ENCODE measurements at places on chromosomes 3 and 15. TPM values are rescaled to one million over a fixed set of nuclear protein-coding genes. Genes with fewer than 3 reads are reported as not detected.
A peak's percentile ranks its signal among the peaks of the same experiment; 100 is the strongest.

- DNase-seq = peak; percentile 80
Observed at GRCh38 chr3:28103861-28104260, 137.6 kb upstream of the CMC1 start.

DNA sequence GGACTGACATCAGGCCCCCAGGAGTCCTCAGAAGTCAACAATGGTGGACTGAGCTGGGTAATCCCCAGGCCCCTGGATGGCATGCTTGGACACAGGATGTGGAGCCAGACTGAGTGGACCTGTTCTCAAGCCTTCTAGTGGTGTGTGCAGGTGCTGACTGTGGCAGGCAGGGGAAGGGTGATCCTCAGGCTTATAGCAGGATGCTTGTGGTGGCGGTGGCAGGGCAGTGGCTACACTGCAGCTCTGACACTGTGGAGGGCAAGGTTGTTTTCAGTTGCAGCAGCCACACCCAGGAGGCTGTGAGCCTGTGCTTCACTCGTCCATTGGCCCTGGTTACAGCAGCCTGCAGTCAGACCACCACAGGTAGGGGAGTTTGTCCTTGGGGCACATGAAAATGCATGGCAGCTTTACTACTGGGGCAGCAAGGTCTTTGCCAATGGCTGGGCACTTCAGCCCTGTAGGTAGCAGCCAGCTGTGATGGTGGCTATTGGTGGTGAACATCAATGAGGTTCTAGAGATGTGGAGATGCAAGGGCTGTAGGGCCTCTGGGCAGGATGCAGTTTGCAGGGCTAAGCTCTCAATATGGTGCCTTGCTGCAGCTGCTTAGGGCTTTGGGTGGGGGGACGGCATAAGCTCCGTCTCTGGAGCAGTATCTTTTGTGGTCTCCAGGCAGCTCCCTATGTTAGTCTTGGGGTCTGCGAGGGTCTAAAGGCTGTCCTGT lies 17.5 kb upstream of the MYO5A start:
- DNase-seq = no peak

DNA sequence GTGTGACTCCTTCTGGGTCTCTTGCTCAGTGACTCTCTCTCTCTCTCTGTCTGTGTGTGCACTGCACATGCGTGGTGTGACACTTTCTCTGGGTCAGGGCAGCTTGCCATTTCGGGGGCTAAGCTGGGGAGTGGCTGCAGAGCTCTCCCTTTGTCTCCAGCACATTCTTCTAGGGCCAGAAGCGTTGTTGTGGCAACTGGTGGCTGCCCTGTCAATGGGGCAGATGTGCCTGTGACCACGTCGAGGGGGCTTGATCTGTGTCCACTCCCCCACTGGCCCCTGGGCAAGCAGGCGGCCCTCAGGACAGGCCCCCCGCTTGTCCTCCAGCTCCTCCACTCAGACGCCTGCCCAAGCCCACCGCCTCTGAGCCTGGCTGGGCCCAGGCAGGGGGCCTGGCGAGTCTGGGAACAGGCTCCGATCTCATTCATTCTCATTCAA lies 67.8 kb downstream of the WNT7A start:
- peak; percentile 40 for DNase-seq

GRCh38 chr3:16254916-16255315 lies 9.8 kb downstream of the DPH3 start:
- DNase-seq = no peak

- DNase-seq = peak; percentile 58
Observed at GRCh38 chr15:89370120-89370977, 35.7 kb upstream of the POLG start.

DNA sequence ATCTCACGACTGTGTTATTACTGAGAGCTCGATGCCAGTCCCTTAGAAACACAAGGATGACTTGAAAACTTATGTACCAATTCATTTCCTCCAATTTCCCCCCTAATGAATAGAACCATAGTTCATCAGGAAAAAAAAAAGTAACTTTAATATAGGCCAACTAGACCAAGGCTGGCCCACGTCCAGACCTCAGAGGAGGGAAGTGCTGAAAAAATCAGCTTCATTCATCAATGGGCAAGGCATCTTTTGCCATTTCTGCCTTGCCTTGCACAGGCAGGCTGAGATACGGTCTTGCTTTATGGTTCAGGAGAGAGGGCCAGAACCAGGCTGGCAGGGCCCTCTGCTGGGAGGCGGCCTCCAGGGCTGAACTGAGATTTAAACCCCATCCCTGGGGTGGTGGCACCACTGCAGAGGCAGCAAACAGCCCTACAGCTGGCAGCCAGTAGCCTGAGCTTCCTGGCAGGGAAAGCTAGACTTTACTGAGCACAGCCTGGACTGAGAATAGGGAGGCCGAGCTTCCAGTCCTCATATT lies 104.1 kb upstream of the TNFAIP8L3 start:
- DNase-seq = no peak

GRCh38 chr3:102614585-102614984 lies 179.8 kb downstream of the ZPLD1 start:
- no peak for DNase-seq

GRCh38 chr3:15345608-15346137 lies 13.3 kb upstream of the SH3BP5 start:
- DNase-seq = no peak

- DNase-seq = no peak
Observed at GRCh38 chr3:134325061-134325705, 49.1 kb downstream of the AMOTL2 start.

DNA sequence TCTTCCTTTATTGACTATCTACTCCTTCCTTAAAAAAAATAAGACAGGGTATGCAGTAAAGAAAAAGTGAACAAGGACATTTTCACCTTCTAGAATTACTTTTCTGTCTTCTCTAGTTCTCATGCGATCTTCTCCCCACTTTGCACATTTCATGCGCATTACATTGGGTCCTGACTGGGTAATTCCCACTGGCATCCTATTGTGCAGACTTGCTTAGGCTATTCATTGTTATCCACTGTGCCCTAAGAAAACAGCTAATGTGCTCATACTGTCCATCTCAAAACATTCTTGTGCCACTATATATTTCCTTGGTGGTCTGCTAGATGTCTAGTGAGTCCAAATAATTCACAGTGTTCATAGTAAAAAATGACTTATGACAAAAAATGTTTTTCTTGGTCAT lies 447.4 kb upstream of the ROBO1 start:
- no peak for DNase-seq

DNA sequence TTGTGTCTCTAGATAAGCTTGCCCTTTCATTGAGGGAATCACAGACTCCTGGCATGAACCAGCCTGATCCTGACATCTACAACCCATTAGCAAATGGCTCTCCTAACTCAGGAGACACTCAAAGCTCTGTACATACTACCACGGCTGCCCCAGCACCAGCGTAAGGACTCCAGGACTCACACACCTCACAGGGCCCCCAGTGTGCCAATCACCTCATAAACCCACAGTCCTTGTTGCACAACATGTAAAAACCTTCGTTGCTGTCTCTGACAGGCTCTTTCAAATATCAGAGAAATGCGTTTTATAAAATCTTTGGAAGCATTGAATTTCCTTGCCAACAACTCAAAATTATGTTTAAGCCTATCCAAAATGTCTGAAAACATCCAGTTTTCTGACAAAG lies 7.3 kb downstream of the FYCO1 start:
- no peak for DNase-seq

- no peak for DNase-seq
Observed at GRCh38 chr3:188531210-188531609, 377.3 kb downstream of the LPP start.

DNA sequence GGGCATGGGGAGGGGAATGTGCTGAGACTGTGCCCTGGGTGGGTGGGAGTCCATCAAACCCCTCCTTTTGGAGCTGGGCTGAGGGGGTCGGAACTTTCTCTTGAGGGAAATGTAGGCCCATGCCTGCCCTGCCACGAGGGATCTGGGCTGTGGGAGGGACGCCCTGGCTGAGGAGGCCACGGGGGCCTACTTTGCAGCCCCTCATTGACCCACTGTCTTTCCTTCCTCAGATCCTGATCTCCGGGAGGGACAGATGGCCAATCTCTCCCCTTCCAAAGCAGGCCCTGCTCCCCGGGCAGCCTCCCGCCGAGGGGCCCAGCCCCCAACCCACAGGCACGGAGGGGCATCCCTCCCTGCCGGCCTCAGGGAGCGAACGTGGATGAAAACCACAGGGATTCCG lies 25.3 kb downstream of the LOXL1 start:
- no peak for DNase-seq

GRCh38 chr3:175798326-175798725 lies 939.2 kb downstream of the NAALADL2 start:
- DNase-seq = no peak

GRCh38 chr3:195164573-195165264 lies 106.2 kb downstream of the XXYLT1 start:
- no peak for DNase-seq

DNA sequence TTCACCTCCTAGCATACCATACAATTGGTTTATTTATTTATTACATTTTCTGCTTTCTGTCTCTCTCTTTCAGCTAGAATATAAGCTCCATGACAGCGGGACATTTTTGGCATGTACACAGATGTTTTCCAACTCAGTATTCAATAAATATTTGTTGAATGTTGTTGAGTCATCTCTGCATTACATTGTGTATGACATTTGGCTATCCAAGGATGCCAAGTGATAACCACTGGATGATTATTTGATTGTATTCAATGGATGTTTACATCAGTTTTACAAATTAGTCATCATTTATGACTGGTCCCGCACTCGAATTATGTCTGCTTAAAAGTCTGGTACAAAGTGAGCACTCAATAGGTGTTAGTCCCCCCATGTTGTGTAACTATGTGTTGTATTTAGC lies 49.5 kb upstream of the STXBP5L start:
- DNase-seq = no peak

DNA sequence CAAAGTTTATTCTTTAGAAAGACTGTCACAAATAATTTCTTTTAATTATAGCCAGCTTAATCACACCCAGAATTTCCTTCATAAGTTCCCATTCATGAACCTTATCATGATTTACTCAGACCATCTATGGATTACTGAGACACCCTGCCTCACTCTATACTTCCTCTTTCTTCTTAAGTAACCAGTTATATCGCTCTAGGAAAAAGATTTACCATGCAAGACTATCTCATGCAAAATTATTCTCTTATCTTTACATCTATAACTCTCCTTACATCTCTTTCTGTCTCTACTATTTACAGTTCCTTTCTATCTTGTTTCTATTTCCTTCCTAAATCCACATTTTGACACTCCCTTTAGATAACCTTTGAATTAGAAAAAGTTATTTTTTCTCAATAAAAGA lies 316.8 kb downstream of the POLQ start:
- DNase-seq = no peak

GRCh38 chr15:47542312-47542989 lies 174.9 kb upstream of the SEMA6D start:
- DNase-seq = no peak

- DNase-seq = no peak
Observed at GRCh38 chr3:150751781-150752263, 11.1 kb downstream of the SIAH2 start.

GRCh38 chr3:51953445-51953844 lies 1.7 kb upstream of the GPR62 start:
- DNase-seq = no peak

- no peak for DNase-seq
Observed at GRCh38 chr15:38075466-38075865, 141.0 kb downstream of the TMCO5A start.

DNA sequence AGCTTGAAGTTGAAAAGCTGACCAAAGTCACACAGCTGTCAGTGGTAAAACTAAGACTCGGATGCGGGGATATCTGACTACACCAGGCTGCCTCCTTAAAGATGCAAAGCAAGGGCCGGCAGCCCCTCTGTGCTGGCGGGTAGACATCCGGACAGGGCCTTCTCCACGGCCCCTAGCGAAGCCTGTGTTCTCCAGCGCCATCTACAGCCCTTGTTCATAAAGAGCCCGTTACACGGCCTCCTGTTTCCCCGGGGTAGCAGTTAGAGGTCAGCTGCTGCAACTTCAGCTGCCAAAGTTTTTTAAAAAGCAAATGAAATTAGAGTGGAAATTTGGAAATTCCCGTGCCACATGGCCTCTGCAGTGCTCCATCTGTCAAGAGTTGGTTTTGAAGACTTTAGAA lies 383.0 kb downstream of the TBL1XR1 start:
- no peak for DNase-seq

DNA sequence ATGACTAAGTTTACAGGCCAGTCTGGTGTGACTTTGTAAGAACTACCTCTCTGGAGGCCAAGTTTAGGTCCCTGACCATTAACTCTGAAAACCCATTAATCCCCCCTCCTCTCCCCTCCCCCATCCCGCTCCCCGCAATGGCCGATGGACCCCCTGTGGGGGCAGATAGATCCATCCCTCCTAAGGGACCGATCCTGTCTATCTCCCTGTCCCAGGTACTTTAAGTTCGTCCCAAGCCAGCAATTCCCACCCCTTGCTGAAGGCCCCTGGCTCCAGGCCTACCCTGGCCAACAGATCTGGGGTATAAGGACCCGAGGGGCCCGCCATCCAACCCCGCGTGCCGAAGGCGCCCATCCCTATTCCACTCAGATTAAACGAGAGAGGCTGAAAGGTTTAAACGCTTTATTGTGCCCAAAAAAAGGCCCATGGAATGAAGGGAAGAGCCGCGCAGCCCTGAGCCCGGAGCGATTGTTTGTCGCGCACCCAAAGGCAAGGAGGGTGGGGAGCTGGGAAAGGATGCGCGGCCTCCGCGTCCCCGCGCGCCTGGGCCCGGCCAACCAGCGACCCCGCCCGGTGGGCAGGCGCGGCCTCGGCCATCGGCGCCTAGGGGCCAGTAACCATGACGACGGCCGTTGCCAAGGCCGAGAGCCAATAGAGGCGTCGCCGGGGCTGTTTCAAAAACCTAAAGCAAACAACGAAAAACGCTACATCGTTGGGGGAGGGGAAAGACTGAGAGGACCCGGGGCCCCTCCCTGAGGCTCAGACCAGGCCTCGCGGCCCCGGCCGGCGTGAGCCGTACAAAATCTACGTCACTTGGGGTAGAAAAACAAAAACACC lies 35.9 kb downstream of the HMCES start:
- DNase-seq = peak; percentile 91

DNA sequence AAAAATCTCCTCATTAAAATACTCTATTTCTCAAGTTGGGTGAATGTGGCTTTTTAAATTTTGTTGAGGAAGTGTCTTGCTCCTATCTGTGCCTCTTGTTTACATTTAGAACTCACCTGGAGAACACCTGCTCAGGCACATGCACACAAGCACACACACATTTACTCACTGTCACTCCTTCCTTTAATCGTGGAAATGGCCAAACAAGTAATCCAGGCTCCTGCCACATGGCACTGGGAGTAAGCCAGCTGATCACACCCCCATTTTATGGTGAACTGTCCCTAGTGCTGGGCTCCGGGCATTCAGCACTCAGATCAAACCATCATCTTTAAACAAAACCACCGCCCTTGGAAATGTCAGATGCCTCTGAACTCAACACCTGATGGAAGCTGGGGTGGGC lies 204.7 kb upstream of the BHLHE40 start:
- DNase-seq = no peak

The CGNL1 gene
- total RNA-seq = 4.9 TPM

The CTXND1 gene
- total RNA-seq = 7.3 TPM

The GOLGA8J gene
- 0.36 TPM for total RNA-seq

The GADL1 gene
- total RNA-seq = 0.27 TPM

The STAC gene
- total RNA-seq = 18.2 TPM

The SNAP23 gene
- 38.0 TPM for total RNA-seq

The NRROS gene
- 1.9 TPM for total RNA-seq

The PLA2G4E gene
- not detected for total RNA-seq
